ENCODE measurements at places on chromosomes 12 and 14.

DNA sequence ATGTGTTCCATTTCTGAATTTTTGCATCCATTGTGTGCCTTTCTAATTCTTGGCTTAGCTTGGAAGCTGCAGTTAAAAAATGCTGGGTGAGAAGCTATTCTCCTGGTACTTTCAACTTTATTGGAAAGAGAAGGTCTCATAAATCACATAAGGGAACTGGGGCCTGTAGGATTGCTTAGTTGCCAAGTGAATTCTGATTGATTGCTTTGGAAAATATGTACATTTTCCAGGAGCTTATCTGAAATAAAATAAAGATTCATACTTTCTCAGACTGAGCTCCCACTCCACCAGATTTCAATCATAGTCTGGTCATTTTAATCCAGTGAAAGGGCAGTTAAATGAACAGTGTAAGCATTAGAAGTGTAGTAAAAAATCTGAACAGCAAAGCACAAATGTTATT, 50.0 kb upstream of the PRICKLE1 start:
- H3K36me3 ChIP-seq, result no peaks in the 10 kb centered on the region
- H3K4me1 ChIP-seq, result no peaks in the 10 kb centered on the region
- DNase-seq, result no peak
- H3K4me3 ChIP-seq, result no peak overlapping the region

DNA sequence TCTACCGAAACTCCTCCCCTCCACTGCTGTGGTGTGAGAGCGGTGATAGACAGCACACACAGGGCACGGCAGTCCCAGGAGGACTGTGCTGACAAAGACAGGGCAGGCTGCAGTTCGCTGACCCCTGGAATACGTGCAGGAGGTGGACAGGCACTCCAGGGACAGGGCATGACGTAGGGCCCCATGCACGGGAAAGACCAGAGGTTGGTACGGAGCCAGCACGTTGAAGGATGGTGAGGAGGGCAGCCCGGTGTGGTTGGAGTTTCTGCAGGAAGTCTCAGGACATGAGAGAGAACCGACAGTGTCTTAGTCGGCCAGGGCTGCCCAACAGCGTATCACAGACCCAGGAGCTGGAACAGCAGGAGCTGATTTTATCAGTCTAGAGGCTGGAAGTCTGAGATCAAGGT, 254.2 kb upstream of the FKBP4 start:
- DNase-seq, result no peak
- peak overlapping the region; percentile 66 for H3K27ac ChIP-seq
- peaks cover 45% of the 10 kb centered on the region for H3K36me3 ChIP-seq
- H3K4me1 ChIP-seq, result peaks cover 4% of the 10 kb centered on the region

- peaks cover 26% of the 10 kb centered on the region for H3K36me3 ChIP-seq
- H3K4me1 ChIP-seq, result peaks cover 5% of the 10 kb centered on the region
- DNase-seq, result no peak
Observed at GRCh38 chr12:29350080-29350479, 30.9 kb downstream of the ERGIC2 start.

DNA sequence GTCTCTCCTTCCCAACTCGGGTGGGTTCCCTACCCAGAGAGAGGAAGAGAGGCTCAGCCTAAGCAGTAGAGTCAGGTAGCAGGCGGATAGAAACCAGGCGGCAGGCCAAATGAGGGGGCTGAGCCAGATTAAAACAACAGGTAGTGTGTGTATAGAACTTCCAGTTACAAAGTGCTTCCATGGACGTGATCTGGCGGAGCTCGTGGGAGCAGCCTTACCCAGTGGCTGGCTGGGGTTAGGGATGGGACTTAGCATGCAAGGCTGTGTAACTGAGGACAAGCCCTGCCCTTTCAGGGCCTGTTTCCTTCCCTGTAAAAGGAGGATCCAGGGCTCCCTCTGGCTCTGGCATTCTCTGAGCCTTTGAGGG, 8.3 kb downstream of the KRT80 start:
- H3K27me3 ChIP-seq, result no peaks in the 10 kb centered on the region
- no peak for DNase-seq
- peaks cover 3% of the 10 kb centered on the region for H3K36me3 ChIP-seq
- H3K4me3 ChIP-seq, result no peak overlapping the region

All from osteocyte (in vitro differentiated cells).